ENCODE measurements at places on chromosomes 7 and 10.

- DNase-seq = no peak
Measured at GRCh38 chr10:120555842-120556532, 99.0 kb downstream of the PLPP4 start.

DNA sequence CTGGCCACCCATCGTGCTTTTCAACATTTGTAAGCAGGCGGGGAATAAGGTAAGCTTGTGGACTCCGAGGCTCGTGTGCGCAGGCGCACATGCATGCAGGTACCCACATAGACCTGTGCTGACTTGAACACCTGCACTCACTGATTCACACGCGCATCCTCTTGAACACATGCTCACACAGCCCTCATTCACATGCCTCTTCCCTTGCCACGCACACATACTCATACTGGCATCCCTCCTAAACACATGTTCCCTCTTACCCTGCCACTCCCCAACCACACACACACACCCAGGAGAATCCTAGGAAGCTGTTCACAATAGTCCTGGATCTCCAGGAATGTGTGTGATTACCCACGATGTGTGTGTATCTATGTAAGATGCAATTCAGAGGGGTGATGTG is 44.1 kb upstream of the LBX1 start:
- no peak for DNase-seq

DNA sequence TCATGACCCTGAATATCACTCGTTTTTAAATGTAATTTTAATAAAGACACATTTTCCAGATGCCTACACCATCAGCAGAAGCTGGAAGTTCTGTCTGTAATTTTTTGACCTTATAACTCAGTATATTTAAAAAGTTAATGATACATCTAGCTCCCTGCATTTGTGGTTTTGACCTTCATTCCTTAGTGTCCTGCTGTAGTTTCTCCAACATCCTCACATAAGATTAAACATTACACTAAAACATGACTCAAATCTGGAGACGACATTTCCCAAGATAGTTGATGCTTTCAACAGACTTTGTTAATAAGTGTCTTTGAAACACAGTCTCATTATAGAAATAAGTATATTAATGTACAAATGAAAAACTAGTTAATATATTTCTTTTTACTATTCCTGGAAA is 363.1 kb downstream of the POM121L12 start:
- no peak for DNase-seq

DNA sequence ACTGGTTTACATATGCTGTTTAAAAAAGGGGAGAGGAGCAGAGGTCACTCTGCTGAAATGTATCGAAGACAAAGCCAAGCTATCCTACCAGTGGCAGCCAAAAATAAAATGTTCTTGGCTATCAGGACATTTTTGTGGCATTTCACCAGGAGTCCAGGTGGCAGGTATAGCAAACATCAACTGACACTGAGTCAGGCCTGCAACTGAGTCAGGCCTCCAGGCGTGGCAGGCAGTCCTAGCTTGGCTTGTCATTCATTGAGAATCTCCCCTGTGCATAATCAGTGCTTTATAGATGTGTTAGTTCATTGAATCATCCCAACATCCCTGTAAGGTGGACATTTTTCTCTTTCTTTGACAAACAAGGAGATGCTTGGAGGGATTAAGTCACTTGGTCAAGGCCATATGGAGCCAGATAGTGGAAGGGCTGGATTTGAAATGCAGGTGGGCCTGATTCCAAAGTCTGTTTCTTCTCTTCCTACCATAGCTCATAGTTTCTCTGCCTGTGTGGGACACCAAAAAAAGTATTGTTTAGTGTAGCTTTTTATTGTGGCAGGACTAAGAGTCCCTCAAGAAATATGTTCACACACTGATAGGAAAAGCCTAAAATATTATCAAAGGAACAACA is 4.3 kb downstream of the DYNC1I1 start:
- no peak for DNase-seq

GRCh38 chr7:27836536-27836935 is 96.6 kb downstream of the TAX1BP1 start:
- no peak for DNase-seq

DNA sequence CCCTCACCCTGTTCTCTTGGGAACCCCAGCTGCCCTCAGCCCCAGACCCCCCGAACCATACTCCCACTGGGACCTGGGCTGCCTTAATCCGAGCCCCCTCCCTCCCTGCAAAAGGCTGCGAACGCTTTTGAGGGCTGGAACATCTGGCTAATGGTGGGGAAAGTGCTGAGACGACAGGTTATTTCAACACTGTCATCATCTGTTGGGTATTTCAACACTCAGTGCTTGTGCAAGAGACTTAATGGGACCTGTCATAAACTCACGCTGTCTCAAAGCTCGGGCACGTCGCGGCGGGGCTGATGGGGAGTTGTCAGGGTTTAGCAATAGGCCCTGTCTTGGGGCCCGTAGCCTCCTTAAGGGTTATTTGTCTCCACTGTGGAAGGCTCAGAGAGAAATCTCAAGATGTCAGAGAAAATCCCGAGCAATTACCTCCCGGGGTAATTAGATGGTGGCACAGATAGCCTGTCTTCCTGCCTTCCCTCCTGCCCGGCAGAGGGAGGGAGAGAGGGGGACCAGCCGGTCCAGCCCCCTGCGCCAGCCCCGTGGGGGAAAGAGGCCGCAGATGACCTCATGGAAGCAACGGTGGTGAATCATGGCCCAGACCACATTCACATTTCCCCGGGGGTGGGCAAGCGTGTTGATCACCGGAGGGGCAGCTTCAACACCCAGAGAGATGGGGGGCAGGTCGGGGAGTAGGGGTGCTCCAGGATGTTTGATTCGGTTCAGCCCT is 88.7 kb upstream of the MYL10 start:
- DNase-seq = no peak

DNA sequence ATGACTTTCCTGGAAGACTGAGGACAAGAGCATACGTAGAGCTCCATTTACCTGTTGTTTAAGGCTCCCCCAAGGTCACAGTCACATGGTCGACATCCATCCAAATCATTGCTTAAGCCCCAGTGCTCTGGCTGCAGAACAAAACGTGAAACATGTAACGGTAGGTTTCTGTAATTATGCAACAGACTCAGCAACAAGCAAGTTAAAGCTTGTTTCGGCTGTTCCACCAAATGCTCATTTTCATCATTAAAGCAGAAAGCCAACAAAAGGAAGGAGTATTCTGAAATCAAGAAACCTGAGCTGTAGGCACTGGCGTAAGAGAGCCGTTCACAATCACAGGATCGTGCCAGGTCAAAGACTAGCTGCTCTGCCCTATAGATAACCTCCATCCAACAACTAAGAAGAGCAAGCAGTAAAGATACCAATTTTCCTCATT is 30.0 kb downstream of the LAMB1 start:
- DNase-seq = no peak

DNA sequence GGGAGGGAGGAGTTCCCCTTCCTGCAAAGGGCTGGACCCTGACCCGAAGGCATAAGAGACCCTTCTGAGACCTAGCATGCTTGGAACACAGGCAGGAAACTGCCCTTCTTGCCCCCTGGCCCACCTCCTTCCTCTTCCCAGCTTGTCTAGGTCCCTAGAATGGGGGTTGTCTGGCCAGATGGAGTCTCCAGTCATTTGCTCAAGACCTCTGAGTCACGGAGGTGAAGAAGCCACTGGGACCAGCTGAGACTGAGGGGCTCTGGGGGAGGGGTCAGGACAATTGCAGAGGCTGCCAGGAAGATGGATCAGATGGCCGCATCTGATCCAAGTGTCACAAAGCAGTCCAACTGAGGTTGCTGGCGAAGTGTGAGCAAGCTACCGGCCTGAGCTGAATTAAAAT is 46.2 kb downstream of the COL13A1 start:
- no peak for DNase-seq

- DNase-seq = no peak
Measured at GRCh38 chr7:113392421-113392820, 274.1 kb upstream of the SMIM30 start.

DNA sequence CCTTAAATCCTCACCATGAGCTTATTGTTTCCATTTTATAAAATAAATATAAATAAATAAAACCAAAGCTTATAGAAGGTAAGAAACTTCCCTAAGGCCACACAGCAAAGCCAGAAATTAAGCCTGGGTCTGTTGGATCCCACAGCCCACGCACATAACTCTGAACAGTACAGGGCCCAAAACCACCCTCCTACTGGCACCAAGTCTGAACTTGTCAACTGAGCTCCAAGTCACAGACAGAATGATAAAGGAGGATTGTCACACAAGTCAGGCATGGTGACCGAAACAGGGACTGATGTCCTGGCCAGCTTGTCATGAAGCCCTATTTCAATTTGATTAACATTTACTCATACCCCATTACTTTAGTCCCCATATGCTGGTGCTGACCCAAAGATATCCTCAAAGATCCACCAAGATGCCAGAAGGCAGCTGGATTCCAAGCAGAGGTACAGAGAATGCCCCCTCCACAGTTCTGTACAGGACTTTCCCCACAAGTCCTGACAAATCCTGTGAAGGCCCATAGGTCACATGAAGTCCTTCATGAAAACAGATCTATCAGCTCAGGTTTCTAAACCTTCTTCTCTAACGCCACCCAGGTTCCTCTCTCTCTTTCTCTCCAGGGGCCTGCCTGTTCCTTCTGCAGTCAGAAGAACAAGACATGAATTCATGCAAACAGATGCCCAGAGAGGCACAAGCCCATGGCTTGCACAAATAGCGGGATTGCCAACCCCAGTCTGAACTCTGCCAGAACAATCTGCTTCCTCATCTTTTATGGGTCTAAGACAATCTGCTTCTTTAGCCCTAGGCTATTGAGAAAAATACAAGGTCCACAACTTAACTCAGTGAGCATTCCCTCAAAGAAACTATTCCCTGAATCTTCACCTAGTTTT is 60.9 kb downstream of the GLI3 start:
- DNase-seq = no peak

- DNase-seq = no peak
Measured at GRCh38 chr7:136392856-136393255, 415.7 kb upstream of the MTPN start.

GRCh38 chr10:29205787-29206186 is 83.1 kb upstream of the LYZL1 start:
- DNase-seq = no peak

DNA sequence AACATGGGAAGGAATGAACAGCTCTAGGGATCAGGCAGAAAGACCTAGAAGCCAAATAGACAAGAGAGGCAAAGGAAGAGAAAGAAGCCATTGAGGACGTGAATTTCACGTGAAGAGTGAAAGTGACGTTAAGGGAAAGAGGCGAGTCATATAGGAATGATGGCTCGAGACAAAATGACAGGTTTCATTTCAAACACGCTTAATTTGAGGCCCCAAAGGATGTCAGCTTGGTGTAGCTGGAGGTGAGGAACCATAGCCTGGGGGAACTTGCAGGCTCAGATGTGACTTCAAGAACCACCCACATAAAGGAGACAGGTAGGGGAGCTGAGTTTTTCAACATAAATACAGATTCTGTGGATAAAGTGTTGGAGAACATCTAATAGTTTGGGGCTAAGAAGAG is 84.3 kb upstream of the ATP6V0A4 start:
- DNase-seq = no peak

- DNase-seq = no peak
Measured at GRCh38 chr10:103123282-103124024, 69.6 kb downstream of the NT5C2 start.

GRCh38 chr10:86419101-86419500 is 52.5 kb upstream of the GRID1 start:
- DNase-seq = no peak

- no peak for DNase-seq
Measured at GRCh38 chr10:110733218-110733952, 89.2 kb downstream of the RBM20 start.

DNA sequence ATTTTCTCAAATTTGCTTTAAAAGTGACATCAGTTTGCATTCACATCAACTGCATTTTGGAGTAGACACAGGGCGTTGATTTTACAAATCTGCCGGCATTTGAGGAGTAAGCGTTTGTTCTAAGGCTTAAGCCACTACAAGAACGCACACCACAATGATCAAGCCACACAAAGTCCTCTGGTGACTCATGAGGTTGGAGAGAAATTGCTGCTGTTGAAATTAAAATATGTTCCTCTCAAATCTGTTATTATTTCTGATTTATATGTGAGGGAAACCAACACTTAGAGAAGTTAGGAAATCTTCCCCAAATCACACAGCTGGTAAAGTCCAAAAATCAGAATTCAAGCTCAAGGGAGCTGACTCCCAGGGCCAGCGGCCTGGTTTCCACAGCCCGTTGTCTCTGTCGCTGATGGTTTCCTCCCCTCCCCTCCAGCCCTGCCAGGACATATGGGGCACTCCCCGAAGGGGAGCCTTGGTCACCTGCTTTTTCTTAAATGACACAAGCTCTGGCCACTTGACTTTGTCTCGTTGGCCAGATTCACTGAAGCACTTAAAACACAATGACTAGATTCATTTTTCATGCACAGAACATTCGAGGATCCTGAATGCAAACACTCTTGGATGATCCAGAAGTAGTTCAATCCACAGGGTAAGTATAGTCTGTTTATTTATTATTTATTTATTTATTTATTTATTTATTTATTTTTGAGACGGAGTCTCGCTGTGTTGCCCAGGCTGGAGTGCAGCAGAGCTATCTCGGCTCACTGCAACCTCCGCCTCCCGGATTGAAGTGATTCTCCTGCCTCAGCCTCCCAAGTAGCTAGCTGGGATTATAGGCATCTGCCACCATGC is 29.2 kb upstream of the KLF6 start:
- no peak for DNase-seq

GRCh38 chr7:104903044-104903443 is 111.0 kb upstream of the KMT2E start:
- no peak for DNase-seq

DNA sequence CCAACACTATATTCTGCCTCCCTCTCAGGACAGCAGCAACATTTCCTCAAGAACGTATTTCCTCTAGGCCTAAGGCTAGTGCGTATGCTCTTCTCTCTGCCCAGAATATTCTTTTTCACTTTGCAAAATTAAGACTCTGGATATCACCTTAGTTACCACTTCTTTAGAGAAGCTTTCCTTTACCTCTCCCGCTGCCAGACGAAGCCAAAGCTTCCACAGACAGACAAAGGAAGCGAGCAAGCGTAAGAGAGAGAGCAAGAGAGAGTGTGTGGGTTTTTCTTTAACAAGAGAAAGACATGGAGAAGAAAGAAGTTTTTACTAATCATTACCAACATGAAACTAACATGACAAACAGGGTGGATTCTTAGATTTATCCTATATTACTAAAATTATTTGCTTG is 64.1 kb downstream of the P4HA1 start:
- DNase-seq = no peak

GRCh38 chr7:28481091-28481926 is 69.0 kb downstream of the CREB5 start:
- no peak for DNase-seq

DNA sequence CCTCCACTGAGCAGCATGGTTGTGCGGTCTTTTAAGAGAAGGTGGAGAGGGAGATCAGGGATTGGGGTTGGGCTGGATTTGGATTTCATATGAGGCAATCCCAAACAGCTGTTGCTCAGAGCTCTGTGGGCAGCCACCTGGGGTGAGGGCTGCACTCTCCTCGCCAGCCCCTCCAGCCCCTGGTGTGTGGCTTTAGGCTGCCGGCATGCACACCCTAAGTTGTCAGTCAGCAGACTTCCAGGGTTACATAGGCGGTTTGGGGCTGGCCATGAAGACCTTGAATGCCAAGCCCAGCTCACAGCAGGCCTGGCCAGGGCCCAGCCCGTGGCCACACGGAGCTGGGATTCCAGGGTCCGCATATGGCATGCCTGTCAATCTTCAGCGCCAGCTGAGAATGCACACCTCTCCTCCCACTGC is 54.8 kb downstream of the ZMIZ1 start:
- no peak for DNase-seq

- DNase-seq = no peak
Measured at GRCh38 chr7:120996988-120997345, 8.5 kb downstream of the CPED1 start.

GRCh38 chr10:65670087-65670486 is 1255.7 kb upstream of the LRRTM3 start:
- DNase-seq = no peak

Measured in activated CD4-positive, alpha-beta T cell treated with anti-CD3 and anti-CD28 coated beads for 24 hours (primary cell).